ENCODE measurements at places on chromosomes 3 and 15.
A peak's percentile ranks its signal among the peaks of the same experiment; 100 is the strongest.

DNA sequence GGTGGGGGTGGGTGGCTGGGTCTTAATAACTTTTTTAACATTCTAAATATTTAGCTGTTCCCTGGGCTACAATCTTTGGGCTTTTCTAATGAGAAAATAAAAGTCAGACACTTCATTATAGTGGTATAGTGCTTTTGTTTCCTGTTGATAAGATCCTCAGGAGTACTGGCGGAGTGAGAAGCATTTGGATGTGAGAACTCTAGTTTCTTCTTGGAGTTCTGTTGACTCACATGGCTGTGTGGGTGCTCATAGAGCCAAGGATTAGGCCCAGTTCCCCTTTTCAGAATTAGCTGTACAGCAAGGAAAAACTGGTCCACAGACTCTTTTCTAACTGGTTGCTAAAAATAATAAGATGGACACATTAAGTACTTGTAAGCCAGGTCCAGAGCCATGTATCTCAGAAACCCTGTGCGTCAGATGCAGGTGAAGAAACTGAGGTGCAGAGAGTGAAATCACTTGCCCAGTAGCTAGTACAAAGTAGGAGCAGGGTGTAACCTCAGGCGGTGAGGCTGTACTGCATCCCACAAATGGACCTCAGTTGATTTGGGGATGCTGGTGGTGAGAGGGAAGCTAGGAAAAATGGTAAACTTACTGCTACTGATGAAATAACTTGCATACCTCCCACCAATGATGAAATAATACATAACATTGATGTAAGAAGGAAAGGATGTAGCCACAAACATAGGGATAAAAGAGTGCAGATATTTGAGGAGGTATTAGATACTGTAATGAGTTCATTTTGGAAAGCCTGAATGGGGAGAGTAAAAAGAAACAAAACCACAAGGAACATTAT lies 2.3 kb downstream of the ITPR1 start:
- no peak for DNase-seq

GRCh38 chr3:188854772-188855149 lies 317.0 kb upstream of the TPRG1 start:
- DNase-seq: no peak

- DNase-seq: no peak
Measured at GRCh38 chr15:37014566-37014965, 85.8 kb downstream of the MEIS2 start.

GRCh38 chr3:59212128-59212779 lies 162.4 kb upstream of the CFAP20DC start:
- DNase-seq: peak; percentile 51

GRCh38 chr3:122898298-122898697 lies 103.4 kb downstream of the SLC49A4 start:
- DNase-seq: no peak

DNA sequence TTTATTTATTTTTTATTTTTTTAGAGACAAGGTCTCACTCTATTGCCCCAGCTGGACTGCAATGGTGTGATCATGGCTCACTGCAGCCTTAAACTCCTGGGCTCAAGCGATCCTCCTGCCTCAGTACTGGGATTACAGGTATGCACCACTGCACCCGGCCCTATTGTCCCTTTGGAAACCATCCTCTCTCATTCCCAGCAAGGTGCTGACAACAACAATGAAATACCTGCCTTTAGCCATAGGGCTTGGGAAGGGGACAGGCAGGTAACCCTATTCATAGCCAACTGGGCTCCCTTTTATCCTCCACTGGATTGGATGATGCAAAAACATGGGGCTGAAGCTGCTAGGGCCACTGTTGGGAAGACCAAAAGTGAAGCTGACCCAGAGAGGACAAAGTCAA lies 43.1 kb downstream of the SCAP start:
- DNase-seq: no peak

All from CD4-positive, alpha-beta T cell treated with Interleukin-4 for 4 hours (primary cell).